ENCODE measurements at places on chromosomes 16 and 17. TPM values are rescaled to one million over a fixed set of nuclear protein-coding genes. Genes with fewer than 3 reads are reported as not detected.

Gene YPEL2
- 1.1 TPM for total RNA-seq

- no peak for DNase-seq
Observed at GRCh38 chr17:68863091-68863652, 92.0 kb downstream of the ABCA8 start.

Gene KREMEN2
- 1.5 TPM for total RNA-seq

DNA sequence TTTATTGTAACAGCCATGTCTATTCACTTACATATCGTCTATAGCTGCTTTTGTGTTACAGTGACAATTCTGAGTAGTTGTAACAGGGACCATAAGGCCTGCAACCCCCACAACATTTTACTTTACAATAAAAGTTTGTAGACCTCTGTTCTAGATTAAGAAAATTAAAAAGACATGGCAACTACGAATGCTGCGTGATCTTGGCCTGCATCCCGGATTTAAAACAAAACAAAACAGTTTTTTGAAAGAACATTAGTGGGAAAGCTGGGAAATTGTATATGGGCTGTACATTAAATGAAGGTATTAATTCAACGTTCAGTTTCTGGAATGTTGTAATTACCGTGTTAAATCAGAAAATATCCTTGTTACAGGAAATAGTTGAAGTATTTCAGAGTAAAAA is 64.1 kb downstream of the RMI2 start:
- DNase-seq, result no peak
